HS-27A (cell line): ENCODE measurements at places on chromosomes 12 and 14.
A peak's percentile ranks its signal among the peaks of the same experiment; 100 is the strongest.

GRCh38 chr14:91153360-91153759 is 39.5 kb downstream of the DGLUCY start:
- no peak for DNase-seq

- no peak for DNase-seq
Observed at GRCh38 chr12:82595941-82596340, 90.8 kb upstream of the TMTC2 start.

DNA sequence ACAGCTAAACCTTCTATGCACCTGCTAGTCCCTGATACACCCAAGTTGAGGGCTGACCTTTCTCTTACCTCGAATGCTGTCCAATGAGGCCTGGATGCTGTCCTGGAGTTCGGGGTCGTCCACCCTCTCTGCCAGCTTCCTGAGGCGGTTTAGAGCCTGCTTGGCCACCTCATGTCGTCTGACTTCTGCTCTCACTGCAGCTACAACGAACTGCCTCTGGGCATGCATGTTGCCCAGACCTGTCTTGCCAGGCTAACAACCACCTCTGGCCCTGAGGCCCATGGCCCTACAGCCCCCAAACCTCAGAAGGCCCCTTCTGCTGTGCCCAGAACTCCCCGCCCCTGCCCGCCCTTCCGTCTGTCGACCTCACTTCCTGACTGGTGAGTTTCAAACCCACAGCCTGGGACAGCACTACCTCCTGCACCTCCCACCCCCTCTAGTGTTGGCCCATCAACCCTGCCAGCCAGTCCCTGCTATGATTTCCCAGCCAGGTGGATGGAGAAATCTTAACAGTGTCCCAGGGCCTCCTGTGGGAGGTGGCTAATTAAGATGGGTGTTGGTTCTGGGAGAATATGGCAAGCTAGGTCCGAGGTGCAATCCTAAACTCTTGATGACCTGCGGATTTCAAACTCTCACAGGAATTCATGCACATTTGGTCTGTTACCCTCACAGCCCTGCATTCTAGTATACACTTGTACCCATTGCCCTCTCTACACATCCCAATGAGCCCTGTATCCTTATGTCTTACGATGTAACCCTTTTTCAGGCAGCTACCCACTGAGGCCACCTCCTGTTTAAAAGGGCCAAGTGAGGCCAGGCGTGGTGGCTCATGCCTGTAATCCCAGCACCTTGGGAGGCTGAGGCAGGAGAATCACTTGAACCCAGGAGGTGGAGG is 2.7 kb upstream of the TSPAN31 start:
- no peak for DNase-seq

DNA sequence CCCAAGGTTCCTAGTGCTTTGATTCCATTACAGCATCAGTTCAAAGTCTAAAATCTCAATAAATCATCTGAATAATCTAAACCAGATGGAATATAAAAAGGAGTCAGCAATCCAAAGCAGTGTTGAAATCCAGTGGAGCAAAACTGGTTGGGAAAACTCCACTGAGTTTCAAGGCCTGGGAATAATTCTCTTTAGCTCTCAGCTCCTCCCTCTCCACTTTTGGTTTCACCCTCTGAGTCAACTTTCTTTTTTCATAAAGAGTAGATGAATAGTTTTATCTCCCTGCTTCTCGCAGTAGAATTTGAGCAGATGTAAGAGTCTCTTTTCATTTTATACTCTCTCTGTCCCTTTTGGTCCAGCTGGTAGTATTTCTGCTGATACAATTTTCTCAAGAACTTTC is 338.6 kb downstream of the APAF1 start:
- DNase-seq: no peak

DNA sequence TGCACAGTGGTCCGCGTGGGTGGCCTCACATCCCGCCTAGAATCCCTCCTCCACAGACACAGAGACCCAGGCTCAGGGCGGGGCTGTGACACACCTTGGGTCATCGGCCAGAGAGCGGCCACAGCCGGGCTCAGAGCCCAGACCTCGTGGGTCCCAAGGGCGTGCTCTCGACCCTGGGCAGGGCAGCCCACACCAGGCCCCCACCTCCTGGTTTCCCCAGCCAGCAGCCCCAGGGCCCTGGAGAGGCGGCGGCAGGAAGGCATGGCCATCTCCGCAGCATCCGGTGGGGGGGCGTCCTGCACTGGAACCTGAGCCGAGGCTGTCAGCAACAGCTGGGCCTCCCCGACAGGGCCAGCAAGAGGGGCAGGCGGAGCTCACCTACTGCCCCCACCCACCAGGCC is 15.2 kb downstream of the JAG2 start:
- no peak for DNase-seq

DNA sequence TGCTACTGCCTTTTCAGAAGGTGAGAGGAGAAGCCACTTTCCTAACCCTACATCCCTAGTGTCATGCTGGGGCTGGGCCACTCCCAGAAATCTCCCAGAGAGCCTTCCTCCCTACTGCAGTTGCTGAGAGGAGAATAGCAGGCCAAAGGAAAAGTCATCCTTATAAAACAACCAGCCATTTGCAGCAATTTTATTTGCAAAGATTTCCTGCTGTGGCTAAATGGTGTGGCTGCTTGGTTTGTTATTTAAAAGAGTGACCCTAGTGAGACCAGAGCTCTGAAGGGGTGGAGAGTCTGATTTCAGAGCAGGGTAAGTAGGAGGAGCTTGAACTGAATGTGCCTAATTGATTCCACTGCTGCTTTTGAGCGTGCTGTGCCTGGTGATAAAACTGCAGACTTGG is 232.0 kb downstream of the GRIN2B start:
- DNase-seq: no peak

DNA sequence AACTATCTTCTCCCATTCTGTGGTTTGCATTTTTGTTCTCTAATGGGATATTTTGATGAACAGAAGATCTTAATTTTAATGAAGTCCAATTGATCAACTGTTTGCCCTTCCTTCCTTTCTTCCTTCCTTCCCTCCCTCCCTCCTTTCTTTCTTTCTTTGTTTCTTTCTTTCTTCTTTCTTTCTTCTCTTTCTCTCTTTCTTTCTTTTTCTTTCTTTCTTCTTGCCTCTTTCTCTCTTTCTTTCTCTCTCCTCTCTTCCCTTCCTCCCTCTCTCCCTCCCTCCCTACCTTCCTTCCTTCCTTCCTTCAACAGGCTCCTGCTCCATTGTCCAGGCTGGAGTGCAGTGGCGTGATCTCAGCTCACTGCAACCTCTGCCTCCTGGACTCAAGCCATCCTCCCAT is 18.9 kb downstream of the MAP1LC3B2 start:
- DNase-seq: no peak

- DNase-seq: peak; percentile 92
Observed at GRCh38 chr12:116381744-116382685, 104.5 kb upstream of the MED13L start.

DNA sequence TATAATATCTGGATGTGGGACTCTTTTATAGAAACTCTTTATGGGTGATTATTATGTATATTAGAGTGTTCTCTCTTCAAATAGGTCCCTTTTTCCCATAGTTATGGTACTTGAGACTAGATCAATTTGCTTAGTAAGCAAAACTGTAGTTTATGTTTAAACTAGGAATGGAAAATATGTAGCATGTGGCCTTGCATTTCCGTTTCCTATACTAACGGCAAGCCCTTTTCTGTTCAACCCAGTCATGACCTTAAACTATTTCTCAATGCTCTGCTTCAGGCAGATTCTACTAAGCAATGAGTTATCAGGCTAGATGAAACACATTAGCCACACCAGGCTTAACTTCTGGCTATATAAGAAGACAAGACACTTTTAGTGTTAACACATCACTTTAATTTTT is 84.6 kb downstream of the OTOGL start:
- no peak for DNase-seq

DNA sequence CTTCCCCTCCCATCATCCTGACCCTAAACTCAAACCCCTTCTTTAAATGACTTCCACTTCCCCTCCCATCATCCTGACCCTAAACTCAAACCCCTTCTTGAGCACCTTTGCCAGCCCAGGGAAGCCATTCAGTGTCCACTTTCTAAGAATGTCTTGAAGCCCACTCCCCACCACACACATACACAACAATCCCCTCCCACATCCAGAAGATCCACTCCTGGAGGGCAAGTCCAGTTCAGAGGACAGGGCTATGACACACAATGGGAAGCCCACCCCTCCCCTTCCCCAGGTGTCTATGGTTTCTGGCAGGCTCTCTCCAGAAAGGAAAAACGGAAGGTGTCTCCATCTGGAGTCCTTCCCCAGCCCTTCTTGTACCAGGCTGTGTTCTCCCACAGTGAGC is 117.1 kb downstream of the KCNA5 start:
- no peak for DNase-seq

DNA sequence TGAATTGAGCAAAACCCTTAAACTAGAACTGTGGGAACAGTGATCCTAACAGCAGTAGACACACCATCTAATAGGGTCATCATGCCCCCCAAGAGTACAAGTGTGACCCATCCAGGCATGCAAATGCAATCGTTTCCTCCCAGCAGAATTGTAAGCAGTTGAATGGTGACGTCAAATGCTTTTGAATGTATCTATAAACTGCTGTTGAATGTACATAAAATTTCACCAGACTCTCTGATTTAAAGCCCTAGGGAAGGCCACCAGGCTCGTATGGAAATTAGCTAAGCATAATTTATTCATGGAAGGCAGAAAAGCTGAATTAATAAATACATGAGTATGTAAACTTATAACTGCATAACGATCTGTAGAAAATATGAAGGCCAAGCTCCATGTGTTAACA is 482.9 kb downstream of the EGLN3 start:
- no peak for DNase-seq

DNA sequence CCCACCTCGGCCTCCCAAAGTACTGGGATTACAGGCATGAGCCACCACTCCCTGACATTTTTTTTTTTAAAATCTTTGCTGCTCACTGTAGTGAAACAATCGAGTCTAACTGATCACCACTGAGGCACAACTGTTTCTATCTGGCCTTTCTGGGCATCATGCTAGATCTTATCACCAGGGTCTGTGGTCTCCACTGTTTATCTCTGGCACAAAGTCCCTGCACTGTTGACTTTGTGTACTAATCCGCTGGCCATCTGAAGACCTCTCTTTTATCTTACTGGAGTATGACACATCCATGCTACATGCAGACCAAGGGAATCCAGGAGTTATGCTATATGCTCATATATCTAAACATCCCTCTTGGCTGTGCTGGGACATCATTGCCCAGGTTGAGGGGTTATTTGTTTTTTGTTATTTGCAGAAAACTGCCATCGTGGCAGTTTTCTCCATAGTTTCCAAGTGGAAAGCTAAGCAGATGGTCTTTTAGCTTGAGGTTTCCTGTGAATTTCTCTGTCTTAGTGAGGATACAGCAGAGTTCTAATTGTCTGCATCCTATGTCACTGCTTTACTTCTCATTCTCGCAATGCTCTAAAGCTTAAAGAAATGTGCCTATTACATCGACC is 456.9 kb downstream of the CCER1 start:
- no peak for DNase-seq

DNA sequence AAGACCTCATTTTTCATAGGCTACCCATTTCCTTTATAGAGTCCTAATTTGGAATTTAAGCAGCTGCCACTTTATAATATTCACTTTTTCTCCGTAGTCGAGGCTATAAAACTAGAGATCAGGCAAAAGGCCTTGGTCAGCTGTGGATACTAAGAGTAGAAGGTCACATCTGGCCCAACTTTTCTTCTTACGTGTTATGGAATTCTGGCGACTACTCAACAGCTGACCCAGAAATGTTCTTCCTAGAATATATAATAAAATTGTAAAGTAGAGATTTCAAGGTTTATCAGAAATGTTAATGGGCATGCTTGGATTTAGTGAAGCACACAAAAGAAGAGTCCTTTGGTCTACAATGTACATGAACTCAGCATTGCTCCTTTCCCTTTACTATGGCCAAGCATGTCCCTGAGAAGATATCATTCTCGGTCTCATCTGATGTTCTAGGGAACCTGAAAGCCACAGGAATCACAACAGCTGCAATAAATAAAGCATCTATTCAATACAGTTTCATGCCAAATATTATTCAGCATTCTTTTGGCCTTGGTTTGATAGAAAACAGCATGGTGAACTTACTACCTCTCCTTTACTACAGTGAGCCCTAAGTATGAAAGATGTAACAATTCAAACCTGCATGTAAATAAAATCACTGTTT is 261.4 kb upstream of the NPAS3 start:
- no peak for DNase-seq

DNA sequence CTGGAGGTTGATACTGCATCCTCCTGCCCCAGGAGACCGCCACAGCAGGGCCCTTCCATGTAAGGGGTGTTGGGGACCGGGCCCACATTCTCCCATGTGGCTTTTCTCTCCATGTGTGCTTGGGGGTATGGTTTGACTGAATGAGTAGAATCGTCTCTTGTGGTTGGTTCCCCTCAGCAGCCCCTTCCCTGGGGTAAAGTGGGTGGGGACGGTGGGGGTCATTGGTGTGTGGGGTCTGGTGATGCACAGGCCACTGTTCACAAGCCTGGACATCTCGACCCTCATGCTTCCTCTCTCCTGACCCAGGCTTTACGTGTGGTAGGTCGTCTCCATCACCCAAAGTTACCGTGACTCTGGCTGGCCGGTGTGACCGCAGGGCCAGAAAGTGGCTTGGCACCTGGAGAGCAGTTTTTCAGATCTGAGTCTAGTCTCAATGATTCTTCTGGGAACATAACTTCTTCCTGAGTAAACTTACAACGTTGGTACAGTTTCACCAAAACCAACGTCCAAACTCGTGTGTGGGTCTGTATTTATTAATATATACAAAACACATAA is 17.7 kb downstream of the DCAF4 start:
- no peak for DNase-seq

DNA sequence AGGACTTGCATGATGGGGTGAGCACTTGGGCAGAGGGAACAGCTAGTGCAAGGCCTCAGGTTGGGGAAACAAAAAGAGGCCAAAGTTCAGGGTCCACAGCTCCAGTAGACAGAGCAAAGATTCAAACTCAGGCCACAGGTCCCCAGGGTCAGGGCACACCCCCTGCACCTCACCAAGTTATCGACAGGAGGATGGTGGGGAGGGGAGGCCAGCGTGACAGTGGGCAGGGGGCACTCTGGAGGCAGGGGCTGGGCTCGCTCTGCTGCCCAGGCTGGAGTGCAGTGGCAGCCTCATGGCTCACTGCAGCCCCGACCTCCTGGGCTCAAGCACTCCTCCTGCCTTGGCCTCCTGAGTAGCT is 32.4 kb upstream of the ULK1 start:
- DNase-seq: no peak

- DNase-seq: no peak
Observed at GRCh38 chr14:42628602-42629001, 1021.9 kb downstream of the LRFN5 start.

DNA sequence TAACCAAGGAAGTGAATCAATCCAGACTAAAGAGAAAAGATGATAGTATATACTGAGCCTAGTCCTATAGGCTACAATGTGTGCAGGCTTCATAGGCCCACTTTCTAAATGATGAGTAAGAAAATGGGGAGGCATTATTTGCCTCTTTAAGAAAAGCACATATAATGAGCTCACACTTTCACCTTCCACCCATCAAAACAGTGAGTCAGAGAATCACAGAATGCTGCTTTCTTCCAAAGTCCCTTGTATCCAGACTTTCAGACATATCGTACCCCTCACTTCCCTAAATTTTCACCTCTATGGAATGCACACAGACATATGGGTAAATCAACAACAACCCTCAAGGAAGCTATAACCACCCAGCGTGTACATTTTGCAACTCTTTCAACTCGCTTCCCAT is 286.4 kb upstream of the PRKD1 start:
- DNase-seq: peak; percentile 48

- no peak for DNase-seq
Observed at GRCh38 chr12:77163074-77164038, 98.0 kb upstream of the E2F7 start.
